NCI-H1417 treated with DMSO at 0.1 percent for 48 hours (cell line): ENCODE measurements at places on chromosomes 5 and 9.

DNA sequence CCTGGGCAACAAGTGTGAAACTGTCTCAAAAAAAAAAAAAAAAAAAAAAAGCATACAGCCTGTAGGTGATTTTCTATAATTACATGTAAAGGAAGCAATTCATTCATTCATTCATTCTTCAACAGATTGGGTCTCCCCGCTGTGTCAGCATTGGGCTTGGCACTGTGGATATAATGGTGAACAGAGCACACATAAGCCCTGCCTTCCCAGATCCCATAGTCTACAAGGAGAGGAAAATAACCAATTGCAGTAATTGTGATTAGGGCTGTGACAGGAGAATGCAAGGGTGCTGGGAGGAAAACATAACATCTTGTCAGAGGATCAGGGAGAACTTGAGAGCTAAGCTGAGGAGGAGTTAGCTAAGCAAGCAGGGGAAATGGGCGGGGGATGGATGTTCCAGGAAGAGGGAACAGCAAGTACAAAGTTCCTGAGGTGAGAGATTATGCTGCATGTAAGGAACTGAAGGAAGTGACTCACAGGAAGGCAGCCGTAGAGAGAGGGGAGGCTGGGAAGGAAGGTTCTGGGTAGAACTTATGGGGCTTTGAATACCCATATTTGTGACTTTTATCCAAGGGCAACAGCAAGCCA, 24.0 kb upstream of the KLF9 start:
- no peak for DNase-seq

DNA sequence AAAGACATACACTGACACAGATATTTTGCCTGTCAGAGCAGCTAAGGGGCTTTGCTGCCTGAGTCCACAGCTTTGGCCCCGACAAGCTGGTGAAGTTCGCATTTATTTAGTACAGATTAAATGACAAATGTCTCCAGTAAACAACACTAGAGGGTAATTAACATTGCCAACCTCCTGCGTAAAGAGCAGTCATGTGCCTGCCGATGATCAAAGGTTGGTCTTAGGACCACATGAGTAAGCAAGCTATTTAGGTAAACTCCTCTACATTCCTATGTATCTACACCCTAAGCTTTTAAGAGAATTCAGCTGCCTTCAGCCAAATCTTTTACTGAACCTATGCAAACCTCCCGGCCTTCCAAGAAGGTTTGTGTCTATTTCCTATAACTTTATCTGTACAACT, 73.0 kb upstream of the PJA2 start:
- DNase-seq = no peak

DNA sequence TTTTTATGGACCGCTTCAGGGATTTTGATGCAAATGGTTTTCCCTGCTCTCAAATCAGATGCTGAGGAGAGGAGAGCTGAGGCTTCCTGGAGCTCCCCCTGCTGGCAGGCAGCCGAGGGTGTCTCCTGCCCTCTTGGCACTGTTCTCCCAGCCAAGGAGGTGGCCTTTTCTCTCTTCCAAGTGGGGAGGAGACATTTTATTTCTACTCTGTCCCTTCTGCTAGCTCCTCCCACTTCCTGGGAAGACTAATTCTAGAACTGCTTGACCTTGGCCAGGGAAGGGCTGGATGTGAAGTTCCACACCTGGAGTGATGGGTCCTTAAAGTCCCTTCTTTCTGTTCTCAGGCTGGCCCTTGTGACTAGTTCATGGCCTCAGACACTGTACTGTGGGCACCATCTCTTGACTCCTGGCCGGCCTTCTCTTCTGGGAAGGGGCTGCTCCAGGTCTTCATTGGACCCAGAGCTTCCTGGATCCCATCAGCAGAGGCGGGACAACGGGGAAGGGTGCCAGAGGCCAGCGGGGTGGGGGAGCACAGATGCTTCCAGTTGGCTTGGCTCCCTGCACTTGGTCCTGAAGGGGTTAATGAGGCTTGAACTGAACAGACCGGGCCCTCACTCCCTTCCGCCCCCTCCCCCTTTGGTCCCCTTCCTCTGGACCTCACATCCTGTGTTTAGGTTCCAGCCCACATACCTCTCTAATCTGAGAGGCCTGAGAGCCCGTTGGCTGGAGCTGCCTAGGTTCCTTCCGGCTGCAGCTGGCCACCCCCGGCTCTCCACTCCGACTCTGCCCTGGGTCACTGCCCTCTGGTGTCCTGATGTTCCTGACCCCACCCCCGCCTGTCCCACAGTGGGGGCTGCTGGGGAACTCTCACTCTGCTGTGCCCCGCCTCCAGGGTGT, 32.1 kb downstream of the PTPA start:
- no peak for DNase-seq

- DNase-seq = no peak
Observed at GRCh38 chr5:21646469-21646868, 1206.7 kb downstream of the CDH12 start.

DNA sequence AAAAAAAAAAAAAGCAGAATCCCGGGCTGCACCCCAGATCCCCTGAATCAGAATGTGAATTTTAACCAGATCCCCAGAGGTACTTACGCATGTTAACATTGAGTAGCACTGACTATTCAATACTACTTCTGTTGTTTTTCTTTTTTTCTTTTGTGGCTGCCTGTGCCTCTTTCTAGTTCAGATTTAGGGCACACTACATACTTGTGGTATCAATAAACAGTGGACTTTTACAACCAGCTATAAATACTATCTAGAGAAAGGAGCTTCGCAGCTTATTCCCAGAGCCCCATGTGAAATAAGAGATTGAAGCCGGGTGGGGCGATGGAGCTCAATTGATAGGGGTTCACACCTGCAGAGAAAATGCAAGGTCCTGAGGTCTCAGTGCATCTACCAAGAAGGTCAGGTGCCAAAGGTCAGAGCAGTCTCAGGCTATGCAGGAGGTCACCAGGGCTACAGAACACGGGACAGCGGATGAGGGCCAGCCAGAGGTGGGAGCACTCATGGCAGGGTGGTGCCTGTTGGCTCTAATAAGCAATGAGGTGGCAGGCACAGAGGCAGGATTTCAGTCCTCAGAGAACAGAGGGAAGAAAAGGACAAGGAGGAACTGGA, 22.3 kb downstream of the WWC1 start:
- DNase-seq = no peak

DNA sequence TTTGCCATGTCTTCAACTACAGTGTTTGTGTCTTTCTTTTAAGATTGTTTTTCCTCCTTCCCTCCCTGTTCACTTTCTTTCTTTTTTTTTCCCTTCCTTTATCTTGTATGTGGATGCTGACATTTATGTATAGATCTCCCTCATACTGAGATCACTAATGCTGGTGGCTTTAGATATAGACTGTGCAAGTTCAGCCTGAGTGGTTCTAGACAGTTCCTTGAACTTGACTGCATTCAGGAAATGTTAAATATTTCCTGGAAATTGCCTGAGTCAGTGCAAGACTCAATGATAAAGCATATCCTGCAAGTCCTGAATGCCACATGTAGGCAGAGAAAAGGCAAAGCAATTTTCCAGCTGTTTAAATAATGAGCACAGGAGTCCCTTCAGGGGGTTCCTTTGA, 182.5 kb upstream of the NR3C1 start:
- DNase-seq = peak; percentile 5
